Thoracic aorta (tissue), 2 donors: ENCODE measurements at places on chromosomes 3 and 15.

- no peak overlapping the region for H3K27ac ChIP-seq
- H3K27me3 ChIP-seq = no peaks in the 10 kb centered on the region
- DNase-seq = no peak
- H3K4me3 ChIP-seq = no peak overlapping the region
- H3K4me1 ChIP-seq = no peaks in the 10 kb centered on the region
Observed at GRCh38 chr15:52010633-52011595, 8.1 kb upstream of the MAPK6 start.

- H3K4me1 ChIP-seq = no peaks in the 10 kb centered on the region
- no peak overlapping the region for H3K4me3 ChIP-seq
- no peaks in the 10 kb centered on the region for H3K36me3 ChIP-seq
- no peaks in the 10 kb centered on the region for H3K27me3 ChIP-seq
- no peak for DNase-seq
- H3K27ac ChIP-seq = no peak overlapping the region
Observed at GRCh38 chr15:33328106-33328505, 17.3 kb downstream of the RYR3 start.

GRCh38 chr3:171460725-171461524, 720 bp upstream of the TNIK start:
- peak overlapping the region; percentile 88 for H3K4me3 ChIP-seq
- H3K27ac ChIP-seq = peak overlapping the region; percentile 51
- H3K4me1 ChIP-seq = peaks cover 37% of the 10 kb centered on the region
- H3K27me3 ChIP-seq = no peaks in the 10 kb centered on the region
- no peaks in the 10 kb centered on the region for H3K36me3 ChIP-seq

DNA sequence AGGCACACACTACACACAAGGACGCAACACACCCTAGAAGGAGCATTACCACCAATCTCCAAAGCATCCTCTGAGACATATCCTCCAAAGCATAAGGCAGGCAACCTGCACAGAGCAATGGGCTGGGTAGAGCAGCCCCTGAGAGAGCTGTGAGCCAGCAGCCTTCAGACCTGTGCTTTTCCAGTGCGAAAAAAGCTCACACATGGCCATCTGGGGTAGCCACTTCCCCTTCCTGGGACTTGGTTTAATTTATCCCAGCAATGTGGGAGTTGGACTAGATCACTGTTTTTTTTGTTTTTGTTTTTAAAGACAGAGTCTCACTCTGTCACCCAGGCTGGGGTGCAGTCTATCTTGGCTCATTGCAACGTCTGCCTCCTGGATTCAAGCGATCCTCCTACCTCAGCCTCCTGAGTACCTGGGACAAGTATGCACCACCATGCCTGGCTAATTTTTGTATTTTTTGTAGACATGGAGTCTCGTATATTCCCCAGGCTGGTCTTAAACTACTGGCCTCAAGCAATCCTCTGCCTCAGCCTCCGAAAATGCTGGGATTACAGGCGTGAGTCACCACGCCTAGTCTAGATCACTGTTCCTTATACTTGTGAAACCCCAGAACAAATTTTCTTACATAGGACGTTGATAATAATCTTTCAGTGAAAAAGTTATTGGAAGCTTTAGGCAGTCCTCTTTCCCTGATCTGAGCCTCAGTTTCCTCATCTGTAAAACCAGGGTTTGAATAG, 18.9 kb downstream of the PTPN23 start:
- H3K27me3 ChIP-seq = no peaks in the 10 kb centered on the region
- no peak for DNase-seq
- no peak overlapping the region for H3K27ac ChIP-seq

DNA sequence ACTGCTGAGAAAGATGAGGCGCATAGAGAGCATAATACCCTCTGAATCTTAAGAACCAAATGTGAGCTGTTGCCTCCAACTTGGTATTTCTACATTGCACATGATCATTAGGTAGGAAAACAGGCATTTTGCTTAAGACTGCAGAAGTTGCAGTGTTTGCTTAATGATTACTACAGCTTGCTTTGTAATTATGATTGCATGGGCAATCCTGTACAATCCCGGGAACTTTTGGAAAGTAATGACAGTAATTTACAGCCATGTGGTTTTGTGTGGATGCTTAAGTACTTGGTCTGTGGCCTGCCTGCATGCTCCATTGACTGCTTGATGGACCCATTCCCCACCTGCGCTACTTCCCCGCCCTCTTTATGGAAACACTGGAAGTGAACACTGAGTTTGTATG, 301.1 kb downstream of the DIPK2A start:
- no peak for DNase-seq
- no peaks in the 10 kb centered on the region for H3K27me3 ChIP-seq
- no peaks in the 10 kb centered on the region for H3K4me1 ChIP-seq
- H3K36me3 ChIP-seq = no peaks in the 10 kb centered on the region
- no peak overlapping the region for H3K27ac ChIP-seq
- no peak overlapping the region for H3K4me3 ChIP-seq

DNA sequence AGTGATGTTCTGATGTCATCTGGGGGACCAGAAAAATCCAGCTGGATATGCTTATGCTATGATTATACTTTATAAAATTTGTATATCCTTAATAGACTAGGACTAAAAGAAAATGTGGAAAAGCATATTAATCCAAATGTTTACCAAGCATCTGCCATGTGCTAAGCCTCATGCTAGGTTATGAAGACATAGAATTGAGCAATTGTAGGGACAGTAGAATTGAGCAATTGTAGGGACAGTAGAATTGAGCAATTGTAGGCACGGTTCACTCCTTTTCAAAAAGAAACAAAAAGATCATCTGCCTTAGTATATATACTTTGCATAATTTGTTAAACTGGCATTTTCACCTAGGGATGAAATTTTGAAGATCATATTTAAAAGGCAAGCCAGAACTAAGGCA, 18.3 kb downstream of the ABHD5 start:
- no peak overlapping the region for H3K27ac ChIP-seq
- no peak for DNase-seq
- H3K36me3 ChIP-seq = peaks cover 17% of the 10 kb centered on the region
- no peak overlapping the region for H3K4me3 ChIP-seq
- no peaks in the 10 kb centered on the region for H3K4me1 ChIP-seq

DNA sequence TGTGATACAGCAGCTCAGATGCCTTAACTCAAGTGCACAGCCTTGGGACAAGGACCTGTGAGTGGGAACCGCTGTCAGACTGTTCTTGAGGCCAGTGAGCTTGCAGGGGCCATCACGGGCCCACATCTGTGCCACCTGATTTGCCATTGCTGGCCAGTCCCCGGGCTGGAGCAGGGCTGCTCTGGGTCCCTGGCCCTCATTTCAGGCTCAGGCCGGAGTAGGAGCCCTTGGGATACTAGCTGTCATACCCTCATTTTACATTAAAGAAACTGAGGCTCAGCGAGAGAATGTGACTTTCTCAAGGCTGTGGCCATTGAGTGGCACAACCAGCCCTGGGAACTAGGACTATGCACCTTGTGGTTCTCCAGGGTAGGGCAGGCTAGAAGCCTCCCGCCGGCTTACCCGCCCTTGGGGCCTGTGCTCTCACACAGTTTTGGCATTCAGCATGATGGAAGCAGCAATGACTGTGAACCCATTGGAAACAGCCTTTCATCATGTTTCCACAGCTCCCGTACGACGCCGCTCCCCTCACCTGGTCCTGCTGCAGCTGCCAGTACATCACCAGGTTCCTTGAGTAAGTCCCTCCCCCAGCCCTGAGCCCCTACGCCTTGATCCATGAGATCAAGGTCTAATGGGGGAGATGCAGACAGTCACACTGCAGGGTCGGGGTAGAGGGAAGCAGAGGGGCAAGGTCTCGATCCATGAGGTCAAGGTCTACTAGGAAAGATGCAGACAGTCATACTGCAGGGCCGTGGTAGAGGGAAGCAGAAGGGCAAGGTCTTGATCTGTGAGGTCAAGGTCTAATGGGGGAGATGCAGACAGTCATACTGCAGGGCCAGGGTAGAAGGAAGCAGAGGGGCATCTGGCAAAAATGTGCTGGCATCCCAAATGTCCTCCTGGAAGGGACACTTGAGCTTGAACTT, 42.2 kb downstream of the GOLGA6L10 start:
- no peaks in the 10 kb centered on the region for H3K4me1 ChIP-seq
- no peak overlapping the region for H3K27ac ChIP-seq
- H3K36me3 ChIP-seq = no peaks in the 10 kb centered on the region
- no peaks in the 10 kb centered on the region for H3K27me3 ChIP-seq
- no peak for DNase-seq

DNA sequence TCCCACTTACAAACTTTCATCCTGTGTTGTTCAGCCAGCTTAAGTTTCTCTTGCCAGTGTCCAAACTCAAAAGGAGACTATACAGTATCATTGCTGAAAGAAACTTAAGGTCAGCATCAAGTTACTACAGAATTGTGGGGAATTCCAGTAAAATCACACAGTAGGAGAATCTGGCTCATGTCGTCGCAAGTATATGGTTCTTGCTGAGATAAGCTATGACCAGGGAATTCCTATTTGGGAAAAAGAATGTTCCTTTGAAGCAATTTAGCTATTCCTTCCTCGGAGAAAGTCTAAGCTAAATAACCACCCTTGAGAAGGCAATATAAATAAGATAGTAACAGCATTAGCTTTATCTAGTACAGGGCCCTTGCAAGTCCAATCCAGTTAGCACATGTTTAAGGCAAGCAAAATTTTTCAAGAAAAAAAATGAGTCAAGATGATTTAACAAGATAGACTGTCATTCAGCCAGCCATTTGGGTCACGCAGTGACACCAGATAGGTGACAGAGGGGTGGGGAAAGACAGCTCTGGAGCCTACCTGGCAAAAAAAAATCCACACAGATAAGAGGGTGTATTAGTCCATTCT, 78.2 kb upstream of the THBS1 start:
- no peak overlapping the region for H3K4me3 ChIP-seq
- H3K27ac ChIP-seq = no peak overlapping the region
- H3K4me1 ChIP-seq = no peaks in the 10 kb centered on the region
- DNase-seq = no peak
- no peaks in the 10 kb centered on the region for H3K36me3 ChIP-seq
- no peaks in the 10 kb centered on the region for H3K27me3 ChIP-seq

GRCh38 chr3:105564546-105565288, 198.0 kb downstream of the ALCAM start:
- no peaks in the 10 kb centered on the region for H3K36me3 ChIP-seq
- no peak for DNase-seq
- no peaks in the 10 kb centered on the region for H3K27me3 ChIP-seq
- H3K4me3 ChIP-seq = no peak overlapping the region

- H3K4me3 ChIP-seq = peak overlapping the region; percentile 97
- H3K27me3 ChIP-seq = no peaks in the 10 kb centered on the region
- no peaks in the 10 kb centered on the region for H3K36me3 ChIP-seq
- H3K27ac ChIP-seq = peak overlapping the region; percentile 99
- H3K4me1 ChIP-seq = peaks cover 36% of the 10 kb centered on the region
- no peak for DNase-seq
Observed at GRCh38 chr15:60396560-60396957, 1.2 kb downstream of the ANXA2 start.

DNA sequence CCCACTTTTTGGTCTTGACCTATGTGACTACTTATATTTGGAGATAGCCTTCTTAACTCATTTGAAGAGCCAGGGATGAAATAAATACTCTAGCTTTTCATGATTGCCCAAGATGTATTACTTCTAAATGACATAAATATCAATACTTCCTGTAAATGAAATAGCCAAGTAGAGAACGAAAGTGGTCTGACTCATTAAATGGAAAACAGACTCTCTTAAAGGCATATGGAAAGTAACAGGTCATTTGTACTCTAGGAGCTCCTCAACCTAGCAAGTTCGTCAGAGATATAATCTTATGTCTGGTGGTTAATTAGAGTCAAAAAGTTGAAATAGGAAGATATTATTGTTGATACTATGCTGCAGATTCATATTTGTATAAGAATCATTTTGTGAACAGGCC, 1105.4 kb downstream of the TUSC7 start:
- no peak for DNase-seq
- H3K4me3 ChIP-seq = no peak overlapping the region
- H3K27ac ChIP-seq = no peak overlapping the region

GRCh38 chr3:79869461-79870312, 101.9 kb upstream of the ROBO1 start:
- H3K4me3 ChIP-seq = no peak overlapping the region
- peaks cover 7% of the 10 kb centered on the region for H3K4me1 ChIP-seq
- H3K27me3 ChIP-seq = no peaks in the 10 kb centered on the region
- no peak for DNase-seq
- H3K36me3 ChIP-seq = no peaks in the 10 kb centered on the region

DNA sequence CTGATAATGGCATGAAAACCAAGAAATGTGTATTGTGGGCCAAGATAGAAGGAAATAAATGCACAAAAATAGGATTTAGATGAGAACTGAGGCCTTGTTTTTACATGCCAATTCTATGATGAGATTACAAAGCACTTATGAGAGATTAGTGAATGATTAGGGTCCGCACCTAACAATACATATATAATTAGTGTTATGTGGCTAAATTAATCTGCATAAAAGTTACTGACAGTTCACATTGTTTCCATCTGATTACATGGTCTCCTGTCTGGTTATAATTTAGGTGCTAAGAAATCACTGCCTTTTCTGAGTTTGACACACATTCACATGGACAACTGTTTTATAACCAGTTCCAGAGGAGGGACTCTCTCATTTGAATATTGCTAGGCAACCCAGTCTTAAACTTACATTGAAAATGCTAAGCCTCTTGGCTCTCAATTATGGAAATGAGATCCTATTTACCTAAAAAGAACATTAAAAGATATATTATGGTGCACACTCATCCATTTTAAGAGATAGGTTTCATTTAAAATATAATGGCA, 117.0 kb upstream of the ARL6 start:
- no peak overlapping the region for H3K27ac ChIP-seq
- H3K27me3 ChIP-seq = no peaks in the 10 kb centered on the region
- H3K36me3 ChIP-seq = no peaks in the 10 kb centered on the region
- no peak for DNase-seq
- H3K4me3 ChIP-seq = no peak overlapping the region

DNA sequence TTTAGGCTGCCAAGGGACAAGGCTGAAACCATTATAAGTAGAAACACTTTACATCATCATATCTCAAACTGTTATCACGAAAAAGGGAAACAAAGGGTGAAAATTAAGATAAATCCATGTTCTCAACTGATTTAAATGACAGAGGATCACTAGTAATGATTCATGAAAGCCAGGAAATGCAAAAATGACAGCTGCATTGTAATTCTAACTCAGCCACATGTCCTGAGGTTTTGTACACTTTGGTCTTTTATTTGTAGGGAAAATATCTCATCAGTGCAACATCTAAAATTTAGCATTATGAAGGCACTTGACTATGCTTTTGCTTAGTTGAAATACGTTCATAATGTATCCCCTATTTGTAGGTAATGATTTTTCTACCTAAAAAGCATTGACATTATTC, 379.7 kb downstream of the TIGIT start:
- no peak overlapping the region for H3K4me3 ChIP-seq
- H3K27ac ChIP-seq = no peak overlapping the region
- H3K4me1 ChIP-seq = no peaks in the 10 kb centered on the region
- H3K36me3 ChIP-seq = no peaks in the 10 kb centered on the region
- no peak for DNase-seq

GRCh38 chr3:138879541-138880380, 45.0 kb upstream of the PIK3CB start:
- H3K27ac ChIP-seq = no peak overlapping the region
- no peaks in the 10 kb centered on the region for H3K4me1 ChIP-seq
- H3K4me3 ChIP-seq = no peak overlapping the region
- no peak for DNase-seq

- H3K4me1 ChIP-seq = peaks cover 37% of the 10 kb centered on the region
- no peak overlapping the region for H3K27ac ChIP-seq
- no peaks in the 10 kb centered on the region for H3K36me3 ChIP-seq
- H3K4me3 ChIP-seq = no peak overlapping the region
- no peak for DNase-seq
Observed at GRCh38 chr3:61729038-61729634, 167.8 kb downstream of the PTPRG start.
